ENCODE measurements at places on chromosomes 16 and 17.

- peak; percentile 60 for DNase-seq
These were observed 885 bp upstream of the SLFN13 start for GRCh38 chr17:35449371-35449931.

DNA sequence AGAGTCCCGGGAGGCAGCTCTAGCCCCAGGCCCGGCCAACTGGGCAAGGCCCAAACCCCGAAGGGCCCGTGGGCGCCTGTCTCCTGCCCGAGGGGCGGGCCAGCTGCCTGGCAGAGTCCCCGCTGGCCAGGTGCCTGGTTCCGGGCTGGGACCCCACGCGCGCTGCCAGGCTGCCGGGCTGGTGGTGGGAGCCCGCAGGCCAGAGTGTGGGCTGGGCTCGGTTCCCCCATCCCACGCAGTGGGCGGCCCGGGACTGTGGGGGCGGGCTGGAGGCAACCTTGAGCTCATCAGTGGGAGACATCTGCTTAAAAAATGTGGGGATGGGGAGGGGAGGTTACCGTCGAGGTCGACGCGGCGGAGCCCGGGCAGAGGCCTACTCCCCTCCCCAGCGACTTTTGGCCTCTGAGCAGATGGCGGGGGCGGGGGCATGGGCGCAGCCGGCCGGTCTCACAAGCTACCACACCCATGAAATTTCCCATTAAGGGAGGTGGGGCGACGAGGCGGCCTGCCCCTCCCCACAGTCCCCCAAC is 176.4 kb upstream of the GSE1 start:
- no peak for DNase-seq

DNA sequence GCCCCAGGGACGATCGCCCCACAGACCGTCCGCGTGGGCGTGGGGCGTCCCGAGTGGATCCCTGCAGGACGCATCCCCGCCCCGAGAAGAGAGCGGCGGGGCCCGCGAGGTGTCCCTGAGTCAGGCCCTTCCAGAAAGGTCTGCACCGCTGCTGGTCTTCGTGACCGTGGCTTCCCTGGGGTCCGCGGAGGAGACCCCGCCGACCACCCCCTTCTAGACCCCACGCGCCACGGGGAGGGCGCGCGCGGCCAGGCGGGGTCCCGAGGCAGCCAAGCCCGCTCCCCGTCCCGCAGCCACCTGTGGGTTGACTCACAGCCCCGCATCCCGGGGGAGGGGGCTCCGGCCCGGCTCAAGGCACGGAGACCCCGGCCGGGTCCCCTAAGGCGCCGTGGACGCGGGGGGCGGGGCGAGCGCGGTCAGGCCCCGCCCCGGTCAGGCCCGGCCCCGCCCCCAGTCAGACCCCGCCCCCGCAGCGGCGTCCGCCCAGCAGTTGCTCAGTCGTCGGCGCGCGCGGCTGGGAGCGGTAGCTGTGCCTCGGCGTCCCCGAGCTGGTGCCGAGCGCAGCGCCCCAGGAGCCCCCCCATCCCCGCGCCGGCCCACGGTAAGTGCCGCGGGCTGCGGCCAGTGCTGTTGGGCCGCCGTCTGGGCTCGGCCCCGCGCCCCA is at the start of gene BAIAP3:
Gene BAIAP3, plus strand, starts transcription at position 497 of the 664 bp plus-strand sequence. CDS start 4,905 bp downstream, outside the sequence.
- DNase-seq, result no peak

- peak; percentile 83 for DNase-seq
These were observed at the start of gene AKTIP for GRCh38 chr16:53502331-53503269. Gene AKTIP (minus strand): TSS chr16:53503209. CDS start chr16:53500259, 2,950 bp downstream.

- peak; percentile 77 for DNase-seq
These were observed 1.7 kb upstream of the DLX3 start for GRCh38 chr17:49996495-49997300.

- DNase-seq, result no peak
These were observed 228.8 kb downstream of the CDH11 start for GRCh38 chr16:64892835-64893785.

DNA sequence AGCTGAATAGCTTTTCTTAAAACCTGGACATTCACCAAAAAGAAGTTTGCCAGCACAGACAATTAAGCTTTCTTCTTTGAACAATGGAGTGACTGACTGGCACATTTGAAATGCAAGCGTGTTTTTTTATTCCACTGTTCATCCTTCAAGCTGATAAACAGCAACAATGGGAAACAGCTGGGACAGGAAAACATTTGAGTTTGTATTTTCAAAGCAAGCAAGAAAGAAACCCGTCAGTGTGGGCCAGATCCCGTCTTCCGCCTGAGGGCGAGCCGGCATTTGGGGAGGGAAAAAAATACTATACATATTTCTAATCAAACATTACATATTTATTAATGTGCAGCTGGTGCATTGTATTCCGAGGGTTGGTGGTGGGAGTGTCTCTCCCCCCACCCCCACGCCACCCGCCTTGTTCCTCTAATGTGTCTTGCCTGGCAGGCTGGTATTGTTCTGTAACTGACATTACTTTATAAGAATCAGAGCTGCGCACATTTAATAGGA is 94.3 kb downstream of the CYLD start:
- DNase-seq, result no peak

DNA sequence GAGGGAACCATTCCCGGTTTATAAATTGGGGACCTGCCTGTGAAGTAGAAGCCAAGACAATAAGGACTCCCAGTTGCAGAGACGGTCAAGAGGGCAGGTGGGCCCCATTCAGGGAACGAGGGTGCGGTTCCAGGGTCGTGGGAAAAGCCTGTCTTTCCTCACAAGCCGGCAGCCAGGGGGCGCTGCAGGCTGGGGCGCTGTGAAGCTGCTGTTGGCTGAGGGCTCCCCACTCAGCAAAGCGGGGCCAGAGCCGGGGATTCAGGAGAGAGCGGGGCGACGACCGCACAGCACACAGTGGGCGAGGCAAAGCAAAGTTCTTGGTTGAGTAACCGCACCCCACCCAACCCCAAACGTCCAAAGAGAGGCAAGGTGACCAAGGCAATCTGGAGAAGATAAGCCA is 24.9 kb downstream of the CDRT15 start:
- DNase-seq, result peak; percentile 48

DNA sequence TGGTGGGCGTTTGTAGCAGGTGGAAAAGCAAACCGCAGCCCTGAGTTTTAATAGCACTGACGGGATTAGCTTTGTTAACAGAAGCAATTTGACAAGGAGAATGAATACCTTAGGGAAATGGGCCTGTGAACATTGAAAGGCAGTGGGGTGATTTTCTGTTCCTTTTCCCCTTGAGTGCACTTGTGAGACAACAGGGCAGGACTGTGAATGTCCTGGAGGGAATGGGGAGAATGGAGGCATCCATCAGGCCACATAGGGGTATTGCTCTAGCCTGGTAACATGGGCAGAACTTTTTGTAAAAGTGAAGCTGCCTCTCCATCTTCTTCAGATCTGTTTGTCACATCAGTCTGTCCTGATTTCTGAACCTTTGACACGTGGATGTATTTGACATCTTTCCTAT is 26.2 kb downstream of the USP43 start:
- DNase-seq, result no peak

DNA sequence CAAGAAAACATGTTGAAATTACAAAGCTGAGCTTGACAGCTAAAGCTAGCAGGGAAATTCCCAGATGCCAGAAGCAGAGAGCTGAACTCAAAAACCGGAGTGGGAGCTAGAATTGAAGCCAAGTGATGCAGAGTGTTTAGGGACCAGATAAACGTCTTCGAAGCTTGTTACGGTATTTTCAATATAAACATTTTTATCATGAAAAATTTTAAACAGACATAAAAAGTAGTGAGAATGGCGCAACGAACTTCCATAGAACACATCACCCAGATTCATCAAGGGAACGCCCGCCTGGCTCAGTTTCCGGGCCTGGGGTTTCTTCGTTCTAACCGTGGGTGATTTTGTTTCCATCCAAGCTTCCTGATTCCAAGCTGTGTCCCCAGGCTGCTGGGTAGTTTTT is 18.1 kb downstream of the SPNS2 start:
- no peak for DNase-seq

DNA sequence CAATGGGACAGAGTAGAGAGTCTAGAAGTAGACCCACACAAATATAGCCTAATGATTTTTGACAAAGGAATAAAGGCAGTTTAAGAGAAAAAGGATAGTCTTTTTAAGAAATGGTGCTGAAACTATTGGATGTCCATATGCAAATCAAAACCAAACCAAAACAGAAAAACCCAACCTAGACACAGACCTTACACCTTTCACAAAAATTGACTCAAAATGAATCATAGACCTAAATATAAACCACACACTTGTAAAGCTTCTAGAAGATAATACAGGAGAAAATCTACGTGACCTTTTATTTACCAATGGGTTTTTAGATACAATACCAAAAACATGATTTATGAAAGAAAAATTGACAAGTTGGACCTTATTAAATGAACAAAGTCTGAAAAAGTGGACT is 66.4 kb upstream of the MPHOSPH6 start:
- DNase-seq, result no peak

DNA sequence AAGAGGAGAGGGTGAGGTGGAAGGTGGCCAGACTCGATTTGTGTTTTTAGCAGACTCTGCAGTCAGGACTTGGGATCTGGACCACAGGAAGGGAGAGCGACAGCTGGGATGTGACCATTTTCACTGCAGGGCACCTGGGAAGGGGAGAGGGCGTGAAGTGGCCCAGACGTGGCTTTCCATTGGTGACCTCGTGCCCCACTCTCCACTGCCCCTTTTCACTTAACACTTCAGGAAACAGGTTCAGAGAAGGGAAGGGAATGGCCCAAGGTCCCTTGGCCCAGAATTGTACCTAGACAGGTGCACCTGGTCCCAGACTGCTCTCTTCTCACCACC is 22.9 kb upstream of the MPRIP start:
- DNase-seq, result no peak

- DNase-seq, result peak; percentile 32
These were observed 62.9 kb downstream of the IL21R start for GRCh38 chr16:27464626-27465482.

DNA sequence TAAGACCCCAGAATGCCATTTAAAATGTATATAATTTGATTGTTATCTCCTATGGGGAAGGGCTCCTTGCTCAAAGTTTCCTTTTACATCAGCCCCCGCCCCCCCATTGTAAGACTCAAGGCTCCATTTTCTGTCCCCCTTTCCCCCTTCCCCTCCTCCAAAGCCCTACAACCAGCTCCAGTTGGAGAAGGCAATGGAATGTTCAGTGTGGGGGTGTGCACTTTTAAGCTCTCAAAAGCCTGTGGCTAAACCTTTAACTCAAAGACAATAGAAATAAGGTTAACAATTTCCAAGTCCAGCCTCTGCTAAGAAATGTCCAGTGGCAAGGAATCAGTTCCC is 114.7 kb downstream of the NOG start:
- DNase-seq, result no peak

GRCh38 chr17:30254150-30254549 is 18.7 kb upstream of the SLC6A4 start:
- no peak for DNase-seq

- no peak for DNase-seq
These were observed 24.2 kb downstream of the KRT25 start for GRCh38 chr17:40730970-40731369.

GRCh38 chr17:9290226-9290613 is 268.9 kb downstream of the NTN1 start:
- DNase-seq, result no peak

DNA sequence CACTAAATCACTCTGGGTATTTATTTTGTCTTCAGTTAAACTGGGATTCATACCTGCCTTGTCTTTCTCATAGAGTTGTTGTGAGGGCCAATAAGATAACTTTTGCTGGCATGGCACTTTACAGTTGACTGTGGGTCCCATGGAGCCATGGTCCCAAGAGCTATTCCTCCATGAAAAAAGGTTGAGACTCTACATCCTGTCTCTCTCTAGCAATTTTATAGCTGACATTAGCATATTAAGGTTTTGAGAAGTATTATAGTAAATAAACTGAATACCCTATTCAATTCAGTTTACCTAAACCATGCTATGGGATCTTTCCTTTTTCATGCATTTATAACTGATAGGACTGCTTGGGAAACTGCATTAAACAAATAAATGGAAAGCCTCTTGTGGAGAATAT is 17.4 kb downstream of the OGFOD1 start:
- no peak for DNase-seq

DNA sequence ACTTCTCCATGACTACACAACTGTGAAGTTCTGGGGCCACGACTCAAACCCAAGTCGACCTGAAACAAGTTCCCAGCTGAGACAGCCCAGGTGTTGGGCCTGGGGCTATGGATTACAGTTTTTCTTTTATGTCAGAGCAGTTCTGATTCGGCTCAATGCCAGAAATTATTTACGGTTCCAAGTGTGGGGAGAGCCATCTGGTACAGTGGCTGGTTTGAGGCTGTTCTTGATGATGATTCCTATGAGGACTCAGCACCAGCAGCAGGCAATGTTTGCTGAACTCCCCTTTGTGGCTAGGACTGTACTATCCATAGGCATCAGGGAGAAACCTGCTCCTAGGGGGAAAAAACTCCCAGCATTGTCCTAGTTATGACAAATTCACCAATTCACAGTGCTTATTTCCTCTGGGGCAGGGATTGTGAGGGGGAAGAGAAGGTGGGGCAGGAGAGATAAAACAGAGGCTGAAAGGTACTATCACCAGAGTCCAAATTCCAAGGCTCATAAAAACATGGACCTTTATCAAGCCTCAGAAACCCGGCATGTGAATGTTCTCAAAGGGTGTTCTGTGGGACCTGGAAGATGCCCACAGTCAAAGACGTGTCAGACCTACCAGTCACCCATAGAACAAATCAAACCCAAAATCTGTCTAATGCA is 18.2 kb upstream of the CMTM4 start:
- DNase-seq, result no peak

DNA sequence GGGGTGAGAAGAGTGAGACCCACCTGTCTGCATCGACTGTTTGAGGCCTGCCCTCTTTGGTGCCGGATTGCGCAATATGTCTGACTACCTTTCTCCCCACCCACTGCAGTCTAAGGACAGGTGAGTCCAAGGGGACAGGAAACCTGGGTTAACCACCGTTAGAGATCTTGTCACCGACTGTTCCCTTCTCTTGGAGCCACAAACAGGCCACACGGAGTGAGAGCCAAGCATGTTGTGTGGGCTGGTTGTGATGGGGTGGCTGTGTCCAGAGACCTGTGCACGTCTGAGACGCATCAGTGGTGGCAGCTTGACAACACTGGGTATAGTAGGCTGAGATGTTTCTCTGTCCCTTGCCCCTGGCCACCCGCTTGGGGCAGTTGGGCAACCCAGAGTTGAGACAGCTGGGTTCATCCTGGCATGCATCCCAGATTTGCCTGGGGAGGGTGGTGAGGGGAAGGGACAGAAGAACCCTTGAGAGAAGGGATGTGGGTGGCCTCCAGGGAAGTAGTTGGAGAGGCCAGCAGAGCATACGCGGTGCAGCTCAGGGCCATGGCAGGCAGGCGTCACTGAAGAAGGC is 21.4 kb downstream of the MPRIP start:
- DNase-seq, result peak; percentile 84

DNA sequence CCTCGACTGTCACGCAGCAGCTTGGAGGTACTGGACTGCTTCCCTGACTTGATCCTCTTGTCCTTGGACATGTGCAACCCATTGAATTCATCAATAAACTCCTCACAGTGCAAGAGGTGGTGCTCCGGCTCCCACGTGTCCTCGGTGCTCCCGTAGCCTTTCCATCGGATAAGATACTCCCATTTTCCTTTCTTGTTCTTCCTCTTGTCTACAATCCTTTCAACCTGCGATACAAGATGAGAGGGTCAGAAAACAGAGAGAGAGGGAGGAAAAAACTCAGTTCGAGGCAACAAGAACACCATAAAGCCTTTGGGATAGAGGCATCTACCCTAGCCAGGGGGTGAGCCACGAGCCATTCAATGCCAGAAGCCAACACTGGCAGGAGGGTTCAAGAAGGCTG is 119.5 kb downstream of the CDYL2 start:
- DNase-seq, result no peak
